ENCODE measurements at places on chromosomes 16 and 17. TPM values are rescaled to one million over a fixed set of nuclear protein-coding genes. Genes with fewer than 3 reads are reported as not detected.

DNA sequence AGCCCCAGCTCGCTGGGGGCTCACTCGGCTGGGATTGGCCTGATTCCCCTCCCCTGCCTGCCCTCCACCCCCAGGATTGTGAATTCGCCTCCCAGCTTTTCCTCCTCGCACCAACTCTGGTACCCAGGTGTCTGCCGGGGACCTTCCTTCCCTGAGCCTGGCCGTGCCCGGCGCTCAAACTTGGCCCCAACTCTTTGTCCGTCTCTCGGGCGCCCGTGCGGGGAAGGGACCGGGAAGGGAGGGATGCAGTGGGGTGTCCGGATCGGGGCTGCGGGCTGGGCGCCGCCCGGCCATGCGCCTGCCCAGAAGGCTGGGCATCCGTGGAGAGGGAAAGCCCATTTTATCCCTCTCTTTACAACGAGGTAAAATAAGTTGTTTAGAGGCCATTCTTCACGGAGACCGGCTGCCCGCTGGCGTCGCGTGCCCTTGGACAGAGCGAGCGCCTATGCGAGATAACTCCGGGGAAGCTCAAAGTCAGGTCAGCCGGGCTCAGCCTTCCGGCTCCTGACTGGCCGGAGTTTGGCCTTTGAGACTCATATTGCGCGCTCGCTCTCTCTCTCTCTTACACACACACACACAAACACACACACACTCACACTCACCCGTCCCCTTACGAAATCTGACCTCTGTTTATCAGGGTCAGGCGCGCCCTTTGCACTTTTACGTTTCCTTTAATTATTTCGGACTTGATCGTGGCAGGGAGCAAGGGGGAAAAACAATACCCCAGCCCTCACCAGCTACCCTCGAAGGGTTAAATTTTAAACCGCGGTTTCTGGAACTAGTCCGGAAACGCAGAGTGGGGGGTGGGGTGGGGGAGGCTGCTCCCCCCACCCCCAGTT is 774 bp upstream of the MAF start:
- DNase-seq, result no peak

DNA sequence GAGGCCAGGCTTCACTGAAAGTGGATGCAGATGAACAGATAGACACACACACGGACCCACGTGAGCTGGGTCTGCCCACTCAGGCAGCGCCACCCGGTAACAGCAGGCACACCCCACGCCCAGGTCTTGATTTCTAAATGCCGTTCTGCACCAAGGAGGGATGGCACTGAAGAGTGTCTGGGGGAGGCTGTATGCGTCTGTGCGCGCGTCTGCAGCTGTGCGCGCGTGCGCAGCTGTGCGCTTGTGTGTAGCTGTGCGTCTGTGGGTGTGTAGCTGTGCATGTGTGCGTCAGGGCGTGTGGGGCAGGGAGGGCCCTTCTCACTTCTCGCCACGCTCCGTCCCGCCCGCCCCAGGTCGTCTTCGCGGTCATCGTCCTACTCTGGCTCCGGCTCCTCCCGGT is 15.5 kb upstream of the IL17C start:
- DNase-seq, result no peak

DNA sequence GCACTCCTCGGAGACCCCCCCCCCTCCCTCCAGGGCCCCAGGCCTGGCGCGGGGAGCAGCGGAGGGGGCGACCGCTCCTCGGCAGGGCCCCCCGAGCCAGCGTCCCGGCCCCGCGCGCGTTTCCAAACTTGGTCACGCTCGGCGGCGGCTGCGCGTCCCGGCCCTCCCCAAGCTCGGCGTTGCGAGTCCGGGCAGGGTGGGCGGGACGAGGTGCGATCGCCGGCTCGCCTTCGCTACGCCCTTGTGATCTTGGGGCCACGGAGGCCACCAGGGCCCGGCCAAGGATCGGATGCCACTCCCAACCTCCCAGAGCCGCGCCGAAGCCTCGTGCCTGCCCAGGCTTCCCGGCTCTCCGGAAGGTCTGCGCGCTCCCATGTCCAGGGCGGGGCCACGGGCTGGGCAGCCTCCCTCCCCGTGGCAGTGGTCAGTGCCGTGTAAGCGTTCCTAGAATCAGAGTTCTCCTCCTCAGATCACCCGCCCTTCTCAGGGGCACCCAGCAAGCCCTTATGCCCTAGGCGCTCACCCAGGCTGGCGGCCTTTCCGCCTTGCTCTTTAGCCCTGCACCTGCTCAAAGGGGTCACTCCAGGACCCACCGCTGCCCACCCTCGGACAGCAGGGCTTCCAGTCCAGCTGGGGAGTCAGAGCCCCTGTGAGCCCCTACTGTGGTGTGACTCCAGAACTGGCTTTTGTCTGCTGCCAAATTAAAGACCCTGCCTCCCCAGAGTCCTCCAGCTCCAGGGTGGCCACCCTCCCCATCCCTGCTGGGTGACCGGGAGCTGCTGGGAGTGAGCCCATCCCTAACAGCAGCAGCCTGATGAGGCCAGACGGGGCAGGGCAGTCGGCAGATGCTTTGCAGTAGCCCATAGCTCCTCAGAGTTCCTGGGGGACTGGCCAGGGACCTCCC is 12.2 kb upstream of the MRPS23 start:
- DNase-seq, result no peak

DNA sequence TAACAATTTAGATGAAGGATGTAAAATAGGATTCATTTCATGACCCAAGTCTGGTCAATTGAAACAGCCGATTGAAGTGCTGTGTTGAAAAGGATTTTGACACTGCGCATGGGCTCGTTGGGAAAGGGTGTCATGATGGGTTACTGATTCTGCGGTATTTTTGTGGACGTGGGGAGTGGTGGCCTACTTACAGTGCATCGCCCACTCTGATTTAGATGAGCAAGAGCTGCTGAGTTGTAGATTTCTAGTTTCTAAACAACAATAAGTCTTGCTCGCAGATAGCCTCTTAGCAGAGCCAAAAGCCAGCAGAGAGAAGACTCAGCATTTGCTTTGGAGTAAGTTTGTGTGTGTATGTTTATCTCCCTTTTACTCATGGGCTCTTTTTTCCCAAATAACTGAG is 731.0 kb downstream of the MAF start:
- no peak for DNase-seq

DNA sequence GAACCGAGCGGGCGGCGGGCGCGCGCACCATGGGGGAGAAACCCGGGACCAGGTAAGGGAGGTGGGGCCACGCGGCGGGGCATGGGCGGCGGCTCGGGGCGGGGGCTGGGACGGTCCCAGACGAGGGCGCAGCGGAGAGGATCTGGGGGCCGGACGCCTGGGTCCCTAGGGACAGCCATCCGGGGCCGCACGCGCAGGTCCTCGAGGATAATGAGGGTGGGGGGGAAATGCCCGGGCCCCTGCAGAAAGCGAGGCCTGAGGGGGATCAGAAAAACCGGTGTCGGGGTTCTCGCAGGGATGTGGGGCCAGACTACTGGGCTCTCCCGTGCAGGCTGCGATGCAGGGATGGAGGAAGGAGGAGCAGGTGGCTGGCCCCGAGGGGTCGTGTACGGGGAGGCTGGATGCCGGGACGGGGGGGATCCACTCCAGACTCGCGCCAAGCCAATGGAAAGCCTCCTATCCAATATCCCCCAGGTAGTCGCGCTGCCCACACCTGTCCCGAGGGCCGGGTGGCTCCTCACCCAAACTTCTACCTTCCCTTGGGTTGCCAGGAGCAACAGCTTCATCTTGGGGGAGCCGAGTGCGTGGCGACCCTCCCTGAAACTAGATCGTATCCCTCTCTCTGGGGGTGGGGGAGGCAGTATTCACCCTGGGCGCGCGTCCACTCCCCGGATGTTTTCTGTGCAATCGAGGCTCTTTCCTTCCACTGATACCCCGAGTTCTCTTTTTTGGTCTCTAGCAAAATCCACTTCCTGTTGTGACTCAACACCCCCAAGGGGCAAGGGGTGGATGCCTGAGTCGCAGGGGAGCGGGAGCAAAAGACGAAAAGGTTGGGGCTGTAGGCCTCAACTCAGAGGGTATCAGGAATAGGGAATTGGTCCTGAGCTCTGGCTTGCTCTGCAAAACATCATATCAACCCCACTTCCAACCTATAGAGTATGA is 532 bp downstream of the ARRB2 start:
- DNase-seq, result peak; percentile 42

- DNase-seq, result no peak
Observed at GRCh38 chr16:2015117-2015946, 4.3 kb upstream of the NPW start.

GRCh38 chr16:89112377-89113151 is 18.9 kb downstream of the ACSF3 start:
- DNase-seq, result no peak

- no peak for DNase-seq
Observed at GRCh38 chr17:68512960-68513474, 787 bp downstream of the PRKAR1A start.

DNA sequence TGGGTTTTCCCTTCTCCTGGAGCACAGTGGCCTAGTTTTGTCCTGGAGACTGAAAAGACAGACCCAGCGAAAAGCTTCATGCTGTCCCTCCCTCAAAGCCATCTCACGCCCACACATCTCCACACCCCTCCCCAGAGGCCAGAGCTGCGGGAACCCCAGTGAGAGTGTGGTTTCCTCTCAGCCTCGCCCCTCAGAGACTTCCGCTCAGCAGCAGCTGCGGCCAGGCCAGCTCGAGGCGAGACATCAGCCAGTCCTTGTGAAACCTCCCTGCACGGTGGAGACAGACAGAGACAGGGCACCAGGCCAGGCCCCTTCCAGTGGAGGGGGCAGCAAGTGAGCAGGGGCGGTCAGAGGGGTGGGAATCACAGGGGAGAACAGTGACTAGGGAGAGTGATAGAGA is 77.0 kb upstream of the TNRC6C start:
- no peak for DNase-seq

- DNase-seq, result no peak
Observed at GRCh38 chr17:6374271-6374691, 60.6 kb downstream of the AIPL1 start.

The PDE6G gene
- 12.2 TPM for total RNA-seq

The CCL11 gene
- 0.33 TPM for total RNA-seq

The ARL5C gene
- total RNA-seq, result 3.7 TPM

The MMP28 gene
- 1.1 TPM for total RNA-seq

The FBXW10 gene
- total RNA-seq, result 0.09 TPM

Data from thymus (tissue), 14 donors.